ENCODE measurements at places on chromosomes 6 and 20.

DNA sequence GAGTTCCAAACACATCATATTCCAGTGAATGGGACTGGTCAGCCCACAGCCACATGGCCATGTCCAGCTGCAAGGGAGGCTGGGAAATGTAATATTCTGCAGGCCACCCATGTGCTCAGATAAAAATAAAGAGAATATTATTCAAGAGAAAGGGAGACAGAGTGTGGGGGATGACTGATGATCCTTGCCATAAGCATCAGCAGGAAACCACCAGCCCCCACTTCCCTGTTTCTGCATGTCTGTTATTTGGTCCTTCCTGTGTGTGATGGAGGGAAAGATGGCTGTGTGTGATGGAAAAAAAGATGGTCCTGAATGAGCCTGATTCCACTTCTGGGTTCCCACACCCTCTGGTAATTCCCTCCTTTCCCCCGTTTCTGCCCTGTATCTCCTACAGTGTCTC, 13.1 kb upstream of the RSPO4 start:
- peak; percentile 5 for DNase-seq

DNA sequence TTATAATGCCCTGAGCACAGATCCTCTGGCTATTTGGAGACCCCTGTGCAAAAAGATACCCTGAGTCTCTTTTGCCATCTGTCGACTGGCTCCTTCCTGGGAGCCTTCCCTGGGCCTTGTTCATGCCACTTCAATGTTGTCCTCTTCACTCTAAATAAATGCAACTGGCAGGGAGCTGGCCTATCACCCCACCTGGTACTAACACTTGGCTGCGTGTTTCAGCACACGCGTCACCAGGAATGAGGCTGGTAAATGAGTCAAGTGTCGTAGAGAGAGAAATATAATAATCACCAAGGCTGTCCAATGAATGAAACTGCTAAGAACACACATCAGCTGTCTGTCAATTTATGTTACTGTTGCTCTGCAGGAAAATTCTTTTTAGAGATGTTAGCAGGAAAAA, 374.6 kb upstream of the JARID2 start:
- no peak for DNase-seq

GRCh38 chr6:143432588-143432987, 17.9 kb downstream of the ADAT2 start:
- no peak for DNase-seq

- no peak for DNase-seq
Observed at GRCh38 chr6:156359912-156360311, 417.3 kb upstream of the ARID1B start.

DNA sequence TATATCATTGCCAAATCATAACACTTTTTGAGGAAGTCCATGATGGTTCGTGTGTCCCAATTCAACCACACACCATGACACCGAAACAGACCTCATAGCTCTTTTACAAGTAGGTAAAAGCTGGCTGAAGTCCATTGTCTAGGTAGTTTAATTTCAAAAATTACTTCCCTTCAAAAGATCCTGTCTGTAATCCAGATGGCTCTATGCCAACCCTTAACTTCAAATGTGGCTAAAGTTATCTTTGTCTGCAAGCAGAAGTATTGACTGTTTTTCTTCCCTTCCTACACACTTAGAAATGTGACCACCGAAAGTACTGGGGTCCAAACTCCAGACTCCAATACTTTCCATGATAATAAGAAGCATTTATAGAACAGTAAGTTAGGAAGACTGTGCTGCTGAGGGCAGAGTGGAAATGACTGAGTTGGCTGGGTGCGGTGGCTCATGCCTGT, 8.3 kb upstream of the TIAM2 start:
- DNase-seq, result no peak

- DNase-seq, result no peak
Observed at GRCh38 chr20:14556206-14556605, 218.8 kb upstream of the FLRT3 start.

DNA sequence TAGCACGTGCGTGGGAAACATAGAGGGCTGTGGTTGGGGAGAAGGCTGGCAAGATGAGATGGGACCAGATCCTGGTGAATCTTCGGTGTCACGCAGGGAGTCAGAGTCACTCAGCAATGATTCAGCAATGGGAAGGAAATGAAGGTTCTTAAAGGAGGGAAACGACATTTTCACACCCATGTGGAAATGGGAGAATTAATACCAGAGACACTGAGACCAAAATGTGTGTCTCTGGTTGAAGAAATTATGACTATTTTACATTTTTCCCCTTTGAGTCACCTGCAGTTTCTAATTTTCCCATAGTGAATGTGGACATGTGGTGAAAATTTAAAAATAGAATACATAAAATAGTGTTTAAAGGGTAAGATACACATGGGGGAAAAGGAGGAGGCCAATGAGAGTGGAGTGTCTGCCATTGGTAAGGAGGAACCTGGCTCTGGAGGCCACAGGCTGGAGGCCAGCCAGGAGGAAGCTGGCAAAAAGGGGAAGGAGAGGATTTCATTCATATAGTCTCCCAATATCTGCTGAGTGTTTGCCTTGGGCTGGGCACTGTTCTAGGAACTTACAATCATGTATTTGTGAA, 17.5 kb downstream of the NRN1 start:
- DNase-seq, result no peak

DNA sequence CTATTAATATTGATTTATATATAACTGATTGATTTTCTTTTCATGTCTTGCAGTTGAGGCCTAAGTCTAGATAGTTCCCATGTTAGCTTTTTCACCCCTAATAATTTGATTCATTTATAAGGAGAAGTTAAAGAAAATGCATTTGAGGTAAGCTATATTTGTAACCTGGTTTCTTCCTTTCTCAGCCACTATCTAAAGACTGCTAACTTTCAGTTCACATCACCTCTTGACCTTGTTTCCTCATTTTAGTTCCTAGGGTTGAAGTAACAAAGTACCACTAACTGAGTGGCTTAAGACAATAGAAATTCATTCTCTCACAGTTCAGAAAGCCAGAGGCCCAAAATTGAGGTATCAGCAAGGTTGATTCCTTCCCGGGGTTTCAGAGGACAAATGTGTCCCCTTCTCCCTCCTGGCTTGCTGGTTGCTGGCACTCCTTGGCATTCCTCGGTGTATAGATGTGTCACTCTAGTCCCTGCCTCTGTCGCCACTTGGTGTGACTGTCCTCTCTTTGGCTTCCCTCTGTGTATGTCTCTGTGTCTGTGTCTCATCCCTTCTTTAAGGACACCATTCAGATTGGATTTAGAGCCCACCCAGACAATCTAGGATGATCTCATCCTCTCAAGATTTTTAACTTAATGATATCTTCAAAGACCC, 55.9 kb upstream of the C20orf144 start:
- DNase-seq, result no peak

GRCh38 chr20:34242879-34243278, 1.7 kb downstream of the ASIP start:
- DNase-seq, result no peak

DNA sequence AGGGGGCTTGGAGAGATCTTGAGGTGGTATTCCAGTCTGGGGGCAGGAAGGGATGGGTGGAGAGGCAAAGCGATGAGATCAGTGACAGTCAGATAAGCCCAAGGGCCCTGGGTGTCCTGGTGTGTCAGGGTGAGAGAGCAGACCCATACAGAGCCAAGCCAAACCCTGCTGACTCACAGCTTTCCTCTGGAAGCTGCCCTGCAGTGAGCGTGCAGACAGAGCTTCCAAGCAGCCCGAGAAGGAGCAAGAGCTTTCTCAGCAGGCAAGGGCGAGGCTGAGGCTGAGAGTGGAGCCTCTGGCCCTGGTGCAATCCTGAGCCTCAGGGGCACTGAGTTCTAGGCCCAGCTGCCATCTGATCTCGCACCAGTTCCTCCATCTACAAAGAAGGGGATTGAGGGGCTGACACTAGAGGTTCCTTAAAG, 91.1 kb upstream of the HIVEP1 start:
- no peak for DNase-seq

GRCh38 chr20:58416835-58417234, 27.8 kb downstream of the VAPB start:
- DNase-seq, result no peak

- DNase-seq, result peak; percentile 35
Observed at GRCh38 chr6:34986845-34987246, 97.8 kb downstream of the ANKS1A start.

GRCh38 chr6:146790561-146791091, 191.9 kb downstream of the ADGB start:
- no peak for DNase-seq

DNA sequence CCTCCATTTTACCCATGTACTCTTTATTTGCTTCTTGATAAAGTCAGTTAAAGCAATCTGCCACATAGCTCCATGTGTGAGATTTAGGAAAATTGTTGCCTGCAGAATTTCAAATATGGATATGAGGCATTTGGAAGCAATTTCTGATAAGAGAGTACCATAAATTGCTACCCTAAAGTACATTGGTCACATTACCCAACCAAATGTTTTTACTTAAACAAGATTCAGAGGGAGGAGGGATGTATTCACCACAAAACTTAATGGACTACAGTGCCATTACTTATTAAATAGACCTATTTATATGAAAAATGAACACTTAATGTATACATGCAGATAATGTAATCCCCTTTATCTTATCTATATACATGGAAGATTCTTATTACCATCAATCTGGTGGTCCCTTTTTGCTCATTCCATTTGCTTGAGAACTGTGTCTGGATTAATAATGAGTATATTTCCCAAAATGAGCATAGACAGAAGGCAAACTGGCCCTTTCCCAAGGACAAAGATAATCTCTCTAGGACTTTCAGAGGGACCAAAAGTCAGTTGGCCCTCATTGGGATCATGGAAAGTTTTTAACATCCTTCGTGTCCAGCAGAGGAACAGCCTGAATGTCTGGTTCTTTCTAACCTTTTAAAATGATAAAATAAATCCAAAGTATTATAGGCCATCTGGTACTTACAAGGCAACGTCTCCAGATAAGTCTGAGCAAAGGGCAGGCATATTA, 526.4 kb downstream of the CBLN4 start:
- no peak for DNase-seq

DNA sequence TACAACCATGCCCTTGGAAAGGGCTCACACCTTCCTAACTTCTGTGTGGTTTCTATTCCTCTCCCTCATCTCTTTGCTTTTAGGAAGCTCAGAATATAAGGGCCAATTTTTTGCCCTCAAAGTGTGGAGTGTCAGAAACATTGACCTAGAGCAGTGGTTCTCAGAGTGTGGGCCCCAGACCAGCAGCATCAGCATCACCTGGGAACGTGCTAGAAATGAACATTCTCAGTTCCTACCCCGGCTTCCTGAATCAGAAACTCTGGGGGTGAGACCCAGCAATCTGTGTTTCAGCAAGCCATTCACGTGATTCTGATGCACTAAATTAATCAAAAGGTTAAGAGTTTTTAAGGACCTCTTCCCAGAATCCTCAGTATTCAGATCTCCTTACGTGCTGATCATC, 47.9 kb upstream of the IL17A start:
- DNase-seq, result no peak

DNA sequence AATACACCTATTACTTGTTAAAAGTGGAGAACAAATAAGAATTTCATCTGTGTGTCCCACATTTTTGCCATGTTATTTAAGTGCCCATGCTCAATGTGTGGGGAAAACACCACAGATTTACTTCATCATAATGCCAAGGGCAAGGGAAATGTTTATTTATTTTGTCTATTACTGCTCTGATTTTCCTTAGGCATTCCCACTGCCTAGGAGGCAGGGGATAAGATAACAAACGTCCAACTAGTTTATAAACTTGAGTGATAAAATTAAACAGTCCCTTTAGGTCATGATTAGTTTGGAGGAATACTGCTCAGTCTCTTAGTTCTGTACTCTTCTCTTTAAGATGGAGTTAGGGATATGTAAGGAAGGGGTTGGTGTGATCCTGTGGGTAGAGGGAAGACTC, 598.4 kb upstream of the MARCKS start:
- no peak for DNase-seq

GRCh38 chr20:58233393-58233792, 4.9 kb upstream of the ANKRD60 start:
- no peak for DNase-seq

DNA sequence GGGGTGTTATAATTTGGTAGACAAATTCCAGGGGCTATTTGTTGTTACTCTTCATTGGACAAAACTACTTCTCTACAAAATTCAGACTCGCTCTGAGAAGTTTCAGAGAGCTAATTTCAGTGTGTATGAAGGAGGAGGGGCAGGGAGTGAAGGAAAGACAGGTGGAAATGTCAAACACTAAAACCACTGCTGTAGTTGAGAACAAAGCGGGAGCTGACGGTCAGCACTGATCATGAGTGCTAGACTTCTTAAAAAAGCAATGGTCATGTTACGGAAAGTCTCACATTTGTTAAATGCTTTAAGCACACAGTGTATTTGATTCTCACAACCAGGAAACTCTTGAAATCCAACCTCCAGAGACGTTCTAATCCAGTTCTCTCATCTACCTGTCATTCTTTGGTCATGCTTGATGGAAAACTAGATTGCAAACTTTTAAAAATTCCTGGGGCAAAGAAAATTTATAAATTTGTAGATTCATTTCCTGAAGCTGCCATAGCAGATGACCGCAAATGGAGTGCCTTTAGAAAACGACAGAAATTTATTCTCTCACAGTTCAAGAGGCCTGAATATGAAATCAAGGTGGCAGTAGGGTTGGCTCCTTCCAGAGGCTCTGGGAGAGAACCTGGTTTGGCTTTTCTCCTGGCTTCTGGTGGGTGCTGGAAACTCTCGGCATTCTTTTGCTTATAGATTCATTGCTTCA, 100.7 kb upstream of the CARMIL1 start:
- DNase-seq, result no peak

DNA sequence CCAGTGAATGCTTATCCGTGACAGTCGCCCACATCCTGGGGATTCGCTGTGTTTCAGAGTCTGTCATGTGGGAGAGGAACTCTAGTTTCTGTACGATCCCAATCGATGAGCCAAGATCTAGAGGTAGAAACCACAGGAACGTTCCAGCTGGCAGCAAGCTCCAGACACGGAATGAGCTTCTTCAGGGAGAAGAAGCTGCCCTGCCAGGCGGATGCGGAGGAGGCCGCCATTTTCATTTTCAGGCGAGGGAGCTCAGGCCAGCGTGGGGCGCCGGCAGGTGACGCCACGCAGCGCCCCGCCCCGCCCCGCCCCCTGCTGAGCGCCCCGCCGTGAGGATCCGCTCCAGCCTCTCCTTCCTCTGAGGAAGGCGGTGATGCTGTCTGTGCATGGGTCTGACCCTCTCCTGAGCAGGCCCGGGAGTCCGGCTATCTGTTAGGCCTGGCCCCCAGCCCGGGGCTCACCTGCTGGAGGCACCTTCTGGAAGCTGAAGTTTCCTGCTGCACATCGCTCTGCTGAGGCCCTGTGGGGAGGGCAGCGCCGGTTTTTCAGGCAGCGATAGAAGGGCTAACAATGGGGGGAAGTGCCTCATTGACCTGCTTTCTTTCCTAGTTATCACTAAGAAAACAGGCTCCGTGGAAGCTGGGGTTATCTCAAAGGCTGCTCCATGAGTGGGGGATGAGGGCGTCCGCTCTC, 147.5 kb downstream of the ERMARD start:
- DNase-seq, result no peak

DNA sequence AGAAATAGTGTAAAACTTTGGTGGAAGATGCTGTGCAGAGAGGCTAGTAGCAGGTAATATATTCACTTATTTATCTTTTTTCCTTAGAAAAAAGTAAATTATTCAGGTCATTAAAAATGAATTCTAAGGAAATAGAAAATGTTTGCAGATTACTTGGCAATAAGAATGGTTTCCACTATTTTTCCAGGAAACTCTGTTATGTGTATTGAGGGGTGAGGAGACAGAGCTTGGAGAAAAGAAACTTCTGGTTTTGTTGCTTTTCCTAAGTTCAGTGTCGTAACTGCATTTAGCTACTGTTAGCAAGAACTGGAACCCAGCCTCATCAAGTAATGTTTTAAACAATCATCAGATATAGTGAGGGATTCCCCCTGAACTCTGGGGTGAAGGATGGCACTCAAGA, 79.2 kb upstream of the SMLR1 start:
- no peak for DNase-seq
